ENCODE measurements at places on chromosomes 16 and 17.

- peak; percentile 69 for DNase-seq
Observed at GRCh38 chr16:70706948-70707465, 21.2 kb upstream of the MTSS2 start.

DNA sequence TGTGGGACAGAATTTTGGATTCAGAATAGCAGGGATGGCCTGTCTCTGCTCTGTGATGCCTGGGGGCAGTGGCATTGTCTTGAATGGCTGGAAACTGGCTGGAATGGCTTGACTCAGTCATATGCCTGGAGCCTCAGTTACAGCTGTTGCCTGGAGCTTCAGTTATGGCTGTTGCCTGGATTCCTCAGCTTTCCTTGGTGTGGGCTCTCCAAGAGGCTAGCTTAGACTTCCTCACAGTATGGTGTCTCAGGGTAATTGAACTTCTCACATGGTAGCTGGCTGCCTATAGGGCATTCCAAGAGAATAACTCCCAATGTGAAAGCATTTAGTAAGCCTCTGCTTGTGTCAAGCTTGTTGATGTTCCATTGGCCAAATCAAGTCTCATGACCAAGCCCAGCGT lies 21.1 kb downstream of the KRT23 start:
- no peak for DNase-seq

DNA sequence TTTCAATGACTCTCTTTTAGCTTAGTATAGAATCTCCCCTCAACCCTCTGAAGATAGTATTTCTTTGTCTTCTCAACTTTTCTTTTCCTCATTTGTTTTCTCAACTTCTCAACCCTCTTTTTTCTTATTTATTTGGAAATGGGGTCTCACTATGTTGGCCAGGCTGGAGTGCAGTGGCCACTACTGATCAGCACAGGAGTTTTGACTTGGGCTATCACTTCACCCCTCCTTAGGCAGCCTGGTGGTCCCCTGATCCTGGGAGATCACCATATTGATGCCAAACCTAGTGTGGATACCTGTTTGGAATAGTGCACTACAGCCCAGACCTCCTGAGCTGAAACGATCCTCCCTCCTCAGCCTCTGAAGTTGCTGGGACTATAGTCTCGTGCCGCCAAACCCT lies 79.8 kb downstream of the PITPNC1 start:
- DNase-seq, result no peak

DNA sequence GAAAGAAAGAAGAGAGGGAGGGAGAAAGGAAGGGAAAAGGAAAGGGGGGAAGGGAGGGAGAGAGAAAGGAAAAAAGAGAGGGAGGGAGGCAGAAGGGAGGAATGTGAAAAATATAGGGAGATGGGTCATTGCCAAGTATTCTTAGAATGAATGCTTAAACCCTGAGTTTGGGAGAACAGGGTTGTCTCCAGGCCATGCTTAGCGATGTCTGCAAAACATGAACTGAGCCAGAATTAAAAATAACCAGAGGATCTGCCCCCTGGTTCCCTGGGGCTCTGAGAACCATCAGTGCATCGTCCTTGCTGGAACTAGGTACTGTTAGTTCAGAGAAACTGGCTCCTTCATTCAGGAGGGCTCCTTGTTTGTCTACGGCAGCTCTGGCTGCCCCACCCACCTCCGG lies 170.4 kb downstream of the IRX5 start:
- no peak for DNase-seq

GRCh38 chr16:81623365-81624102 lies 155.6 kb upstream of the PLCG2 start:
- peak; percentile 33 for DNase-seq

GRCh38 chr17:58273453-58274104 lies 7.2 kb downstream of the MPO start:
- no peak for DNase-seq
